ENCODE measurements at places on chromosomes 2 and 18.
A peak's percentile ranks its signal among the peaks of the same experiment; 100 is the strongest.

DNA sequence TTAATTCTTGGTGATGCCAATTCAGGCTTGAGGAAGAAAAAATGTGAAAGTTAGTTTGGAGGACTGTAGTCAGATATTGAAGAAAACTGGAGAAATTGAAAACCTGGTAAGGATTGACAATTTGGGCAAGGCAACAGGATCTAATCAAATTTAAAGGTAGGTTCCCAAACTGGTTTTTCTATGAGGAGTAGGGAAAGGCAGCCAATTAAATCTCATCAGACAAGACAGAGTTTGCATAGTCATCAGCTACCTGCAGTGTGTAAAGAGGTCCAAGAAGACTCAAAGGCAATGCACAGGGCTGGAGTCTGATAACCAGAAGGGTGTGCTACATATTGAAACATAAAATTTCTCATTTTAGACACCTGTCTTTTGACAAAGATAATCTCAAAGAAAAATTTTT lies 16.0 kb upstream of the CAB39 start:
- DNase-seq = no peak

DNA sequence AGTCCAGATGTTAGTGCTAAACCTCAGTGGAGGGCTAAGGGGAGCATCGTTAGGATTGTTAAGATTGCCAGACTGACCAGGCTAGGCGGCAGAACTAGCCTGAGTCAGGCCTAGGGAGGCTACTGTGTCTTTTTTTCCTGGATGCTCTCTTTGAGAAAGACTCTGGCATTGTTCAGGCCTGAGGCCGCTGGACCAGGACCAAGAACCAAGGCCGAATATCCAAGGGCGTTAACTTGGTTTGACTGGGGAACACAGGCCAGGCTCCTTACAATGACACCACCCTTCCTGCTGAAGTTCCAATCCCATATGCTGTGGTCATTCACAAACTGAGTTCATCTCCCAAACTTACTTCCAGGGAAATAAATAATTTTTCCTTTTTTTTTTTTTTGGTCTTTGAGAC lies 10.6 kb downstream of the HTRA2 start:
- no peak for DNase-seq

DNA sequence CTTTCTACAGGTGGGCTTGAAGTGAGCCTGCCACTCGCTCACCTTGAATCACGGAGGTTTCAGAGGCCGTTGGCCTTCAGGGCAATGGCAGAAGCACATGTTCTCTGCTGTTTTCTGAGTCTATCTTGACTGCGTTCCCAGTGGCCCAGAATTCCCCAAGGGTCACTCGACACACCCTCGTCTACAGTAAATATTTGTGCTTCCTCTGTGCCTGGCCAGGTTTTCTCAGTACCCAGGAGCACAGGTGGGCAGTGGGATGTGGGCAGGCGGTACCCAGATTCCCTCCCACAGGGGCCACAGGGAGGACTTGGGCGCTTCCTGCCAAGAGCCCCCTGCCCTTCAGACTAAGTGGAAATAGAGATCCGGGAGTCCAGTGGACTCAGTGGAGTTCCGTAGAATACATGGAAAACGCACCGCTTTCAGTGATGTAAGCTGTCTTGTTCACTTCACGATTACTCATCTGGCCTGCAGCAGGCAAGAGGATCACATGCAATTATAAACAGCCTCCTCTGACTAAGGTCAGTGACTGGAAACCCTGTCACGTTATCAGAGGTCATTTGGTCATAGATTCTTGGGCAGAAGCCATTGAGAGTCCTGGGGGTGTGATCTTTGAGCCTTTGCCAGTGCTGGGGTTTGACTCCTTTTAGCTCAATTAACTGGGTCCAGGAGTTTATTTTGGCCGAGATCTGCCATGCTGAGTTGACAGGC lies 179.8 kb downstream of the NEDD4L start:
- DNase-seq = no peak

- no peak for DNase-seq
Observed at GRCh38 chr2:233818639-233819621, 35.4 kb downstream of the HJURP start.

- no peak for DNase-seq
Observed at GRCh38 chr18:22742409-22742808, 190.7 kb upstream of the RBBP8 start.

DNA sequence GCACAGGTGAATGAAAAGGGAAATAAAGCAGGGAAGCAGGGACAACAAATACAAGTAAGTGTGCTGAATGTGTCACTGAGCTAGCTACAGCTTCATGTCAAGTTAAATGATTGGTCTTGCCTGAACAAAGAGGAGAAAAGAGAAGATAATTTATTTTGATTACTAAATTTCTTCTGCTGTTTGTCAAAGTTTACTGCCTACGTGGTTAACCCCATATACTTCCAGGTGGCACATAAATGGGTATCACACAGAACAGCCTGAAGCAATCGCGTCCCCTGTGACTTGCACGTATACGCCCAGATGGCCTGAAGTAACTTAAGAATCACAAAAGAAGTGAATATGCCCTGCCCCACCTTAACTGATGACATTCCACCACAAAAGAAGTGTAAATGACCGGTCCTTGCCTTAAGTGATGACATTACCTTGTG lies 434.2 kb downstream of the LRRTM4 start:
- no peak for DNase-seq

DNA sequence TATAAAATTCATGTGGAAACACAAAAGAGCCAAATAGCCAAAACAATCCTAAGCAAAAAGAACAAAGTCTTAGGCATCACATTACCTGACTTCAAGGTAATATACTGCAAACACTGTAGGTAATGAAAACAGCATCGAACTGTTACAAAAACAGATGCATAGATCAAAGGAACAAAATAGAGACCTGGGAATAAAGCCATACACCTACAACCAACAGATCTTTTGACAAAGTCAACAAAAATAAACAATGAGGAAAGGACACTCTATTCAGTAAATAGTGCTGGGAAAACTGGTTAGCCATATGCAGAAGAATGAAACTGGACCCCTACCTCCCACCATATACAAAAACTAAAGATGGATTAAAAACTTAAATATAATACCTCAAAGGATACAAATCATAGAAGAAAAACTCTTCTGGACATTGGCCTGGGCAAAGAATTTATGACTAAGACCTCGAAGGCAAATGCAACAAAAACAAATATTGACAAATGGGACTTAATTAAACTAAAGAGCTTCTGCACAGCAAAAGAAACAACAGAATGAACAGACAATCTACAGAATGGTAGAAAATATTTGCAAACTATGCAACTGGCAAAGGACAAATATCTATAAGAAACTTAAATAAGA lies 218.0 kb downstream of the PHLPP1 start:
- no peak for DNase-seq

DNA sequence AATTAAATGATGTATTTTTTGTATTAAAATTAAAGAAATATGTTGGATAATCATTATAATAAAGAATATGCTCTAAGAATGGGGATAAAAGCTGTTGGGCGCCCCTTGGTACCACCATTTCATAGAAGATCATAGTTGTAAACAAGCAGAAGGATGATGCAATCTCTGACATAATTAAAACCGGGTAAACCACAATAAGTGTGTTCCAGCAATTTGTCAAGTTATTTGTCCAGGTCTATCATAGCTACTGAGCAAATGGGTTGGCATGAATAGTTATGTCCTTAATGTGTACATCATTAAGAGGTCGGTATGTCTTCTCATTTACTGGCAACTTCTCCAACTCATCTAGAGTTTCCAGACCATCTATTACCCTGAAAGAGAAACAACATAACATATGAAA lies 6.7 kb upstream of the CLK1 start:
- DNase-seq = no peak

DNA sequence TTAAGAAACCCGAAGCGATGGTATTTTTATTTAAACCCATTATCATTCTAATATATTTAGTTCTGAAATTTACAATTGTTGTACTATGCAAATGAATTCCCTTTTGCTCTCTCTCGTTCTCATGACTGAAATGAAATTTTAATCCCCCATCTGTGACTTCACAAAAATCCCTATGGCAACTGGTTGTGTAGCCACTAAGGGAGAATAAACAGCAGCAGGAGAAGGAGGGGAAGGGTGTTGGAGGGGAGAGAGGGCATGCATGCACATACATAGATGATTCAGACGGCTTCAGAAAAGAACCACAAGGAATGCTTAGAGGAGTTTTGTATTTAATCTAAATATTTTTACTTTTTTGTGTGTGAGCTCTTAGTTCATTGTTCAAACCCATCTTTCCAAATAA lies 36.8 kb downstream of the CPS1 start:
- DNase-seq = no peak

GRCh38 chr2:134550566-134551164 lies 168.1 kb downstream of the TMEM163 start:
- no peak for DNase-seq

DNA sequence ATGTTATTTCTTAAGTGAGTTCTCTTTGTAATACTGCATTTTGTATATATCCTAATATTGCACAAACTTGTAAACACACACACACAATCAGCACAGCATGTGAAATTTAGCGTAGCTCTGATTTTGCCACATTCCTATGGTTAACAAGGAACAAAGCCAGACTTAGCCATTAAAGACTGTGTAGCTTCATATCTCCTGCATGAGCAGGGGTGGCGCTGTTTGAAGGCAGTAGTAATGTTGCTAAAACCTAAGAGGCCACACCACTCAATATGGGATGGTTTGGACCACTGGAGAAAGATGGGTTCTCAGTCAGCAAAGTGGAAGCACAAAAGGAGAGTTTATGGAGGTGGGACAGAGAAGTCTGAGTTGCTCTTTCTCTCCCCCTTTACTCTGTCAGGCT lies 61.1 kb upstream of the RND3 start:
- no peak for DNase-seq

- DNase-seq = no peak
Observed at GRCh38 chr18:33870059-33870458, 292.0 kb downstream of the ASXL3 start.

DNA sequence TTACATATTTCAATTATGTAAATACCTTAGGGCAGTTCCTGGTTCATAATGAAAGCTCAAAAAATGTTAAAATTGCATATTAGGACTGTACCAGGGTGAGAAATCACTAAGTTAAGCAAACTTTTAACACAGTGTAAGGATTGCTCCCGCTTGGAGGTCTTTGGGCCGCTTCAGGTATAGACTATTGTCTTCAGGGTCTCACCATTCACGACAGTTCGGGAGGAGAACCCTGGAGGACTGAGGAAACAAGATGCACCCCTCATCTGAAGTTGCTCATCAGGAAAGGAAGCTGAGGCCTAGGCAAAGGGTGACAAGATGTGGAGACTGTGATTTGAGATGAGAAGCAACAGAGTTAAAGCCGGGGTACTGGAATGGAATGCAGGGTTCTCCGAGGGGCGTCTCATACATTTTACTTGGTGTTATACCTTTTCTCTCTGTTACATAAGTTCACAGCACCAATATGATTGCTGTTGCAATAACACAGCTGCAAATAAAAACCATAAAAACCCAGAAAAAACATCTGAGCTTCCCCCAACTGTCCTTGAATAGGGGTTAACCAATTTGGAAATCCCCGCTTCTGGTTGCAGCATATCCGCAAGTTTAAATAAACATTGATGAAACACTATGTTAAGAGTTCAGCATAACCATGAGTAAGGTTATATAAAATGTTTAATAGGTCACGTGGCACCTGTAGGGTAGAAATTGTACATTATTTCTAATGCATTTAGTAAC lies 40.1 kb downstream of the FBXO48 start:
- peak; percentile 73 for DNase-seq

DNA sequence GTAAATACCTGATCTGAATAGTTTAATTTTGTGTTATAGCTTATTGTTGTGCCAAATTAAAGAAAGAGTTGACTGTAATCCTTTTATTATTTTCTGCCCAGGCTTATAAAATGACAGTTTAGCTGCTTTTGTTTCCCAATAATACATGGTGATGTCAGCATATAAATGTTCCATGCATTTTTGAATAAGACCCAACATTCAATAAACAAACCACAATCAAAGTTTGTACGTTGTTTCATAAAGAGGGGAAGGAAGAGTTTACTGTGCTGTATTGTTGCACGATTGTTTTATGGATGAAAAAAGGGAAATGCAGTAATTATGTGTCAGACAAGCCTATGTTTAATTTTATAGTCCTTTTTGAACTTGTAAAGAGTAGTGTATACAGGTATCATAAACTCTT lies 177.2 kb upstream of the SCN7A start:
- no peak for DNase-seq

DNA sequence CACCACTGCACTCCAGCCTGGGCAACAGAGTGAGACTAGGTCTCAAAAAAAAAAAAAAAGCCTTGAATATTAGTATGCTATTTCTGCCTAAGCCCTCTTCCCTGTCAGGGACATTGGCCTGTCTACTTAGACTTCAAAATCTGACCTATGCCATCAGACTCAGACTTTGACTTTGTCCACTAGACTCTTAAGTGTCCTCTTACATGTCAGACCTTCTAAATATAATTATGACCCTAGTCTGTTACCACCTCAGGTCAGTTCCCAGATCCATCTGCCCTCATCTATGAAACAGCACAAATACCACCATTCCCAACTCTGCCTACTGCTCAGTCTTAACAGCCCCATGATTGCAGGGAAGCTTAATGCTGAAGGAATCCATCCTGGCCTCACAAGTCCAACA lies 244.6 kb downstream of the ZEB2 start:
- no peak for DNase-seq

DNA sequence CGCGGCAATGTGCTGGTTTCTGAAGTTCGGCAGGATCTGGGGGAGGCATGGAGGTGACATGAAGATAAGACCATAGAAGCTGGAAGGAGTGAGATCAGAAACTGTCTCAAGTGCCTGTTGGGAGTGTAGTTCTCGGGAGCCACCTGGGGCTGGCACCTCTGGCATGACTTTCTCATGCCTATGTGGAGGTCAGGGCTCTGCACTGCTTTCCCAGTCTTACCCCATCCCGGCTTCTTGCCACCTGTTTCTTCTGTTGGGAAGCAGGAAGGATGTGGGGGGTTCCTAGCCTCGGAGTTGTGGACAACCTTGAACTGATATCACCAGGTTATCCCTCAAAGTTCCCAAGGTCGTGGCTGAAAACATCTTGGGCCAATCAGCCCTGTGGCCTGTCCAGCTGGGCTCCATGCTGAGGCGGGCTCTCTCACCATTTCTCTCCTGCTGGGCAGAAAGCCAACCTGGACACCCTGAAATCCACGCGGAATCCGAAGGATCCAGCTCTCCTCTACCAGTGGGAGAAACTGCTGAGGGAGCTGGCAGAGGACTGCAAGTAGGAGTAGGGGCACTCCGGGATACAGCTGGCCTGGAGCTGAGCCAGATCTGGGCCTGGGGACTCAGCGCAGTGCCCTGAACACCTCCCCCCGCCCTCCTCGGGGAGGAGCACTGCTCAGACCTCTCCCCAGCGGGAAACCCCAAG lies 42.5 kb downstream of the FER1L5 start:
- no peak for DNase-seq

- no peak for DNase-seq
Observed at GRCh38 chr2:48905696-48906095, 150.2 kb upstream of the LHCGR start.

GRCh38 chr2:111632661-111633060 lies 251.3 kb downstream of the ANAPC1 start:
- DNase-seq = peak; percentile 34

DNA sequence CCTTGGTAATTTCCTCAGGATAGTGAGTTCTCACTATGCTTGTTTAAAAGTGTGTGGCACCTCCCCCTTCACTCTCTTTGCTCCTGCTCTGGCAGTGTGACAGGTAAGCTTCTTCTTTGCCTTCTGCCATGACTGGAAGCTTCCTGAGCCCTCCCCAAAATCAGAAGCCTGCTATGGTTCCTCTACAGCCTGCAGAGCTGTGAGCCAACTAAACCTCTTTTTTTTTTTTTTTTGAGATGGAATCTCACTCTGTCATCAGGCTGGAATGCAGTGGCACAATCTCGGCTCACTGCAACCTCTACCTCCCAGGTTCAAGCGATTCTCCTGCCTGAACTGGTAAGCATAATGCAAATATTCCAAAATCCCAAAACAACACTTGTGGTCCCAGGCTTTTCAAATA lies 80.0 kb downstream of the SOWAHC start:
- no peak for DNase-seq

- DNase-seq = no peak
Observed at GRCh38 chr2:29509397-29509796, 394.2 kb downstream of the CLIP4 start.

Measured in CD4-positive, alpha-beta T cell treated with Interleukin-21 for 1 hour (primary cell).